Fibroblast of skin of left biceps (primary cell): ENCODE measurements at places on chromosomes 7 and 10.

- DNase-seq = peak; percentile 36
These were observed 167.6 kb downstream of the AMPH start for GRCh38 chr7:38463277-38464225.

GRCh38 chr10:49761201-49761788 is 828 bp downstream of the OGDHL start:
- DNase-seq = no peak

GRCh38 chr10:16566202-16566805 is 44.6 kb upstream of the C1QL3 start:
- no peak for DNase-seq

- DNase-seq = no peak
These were observed 28.9 kb downstream of the ADAP1 start for GRCh38 chr7:925601-926000.

DNA sequence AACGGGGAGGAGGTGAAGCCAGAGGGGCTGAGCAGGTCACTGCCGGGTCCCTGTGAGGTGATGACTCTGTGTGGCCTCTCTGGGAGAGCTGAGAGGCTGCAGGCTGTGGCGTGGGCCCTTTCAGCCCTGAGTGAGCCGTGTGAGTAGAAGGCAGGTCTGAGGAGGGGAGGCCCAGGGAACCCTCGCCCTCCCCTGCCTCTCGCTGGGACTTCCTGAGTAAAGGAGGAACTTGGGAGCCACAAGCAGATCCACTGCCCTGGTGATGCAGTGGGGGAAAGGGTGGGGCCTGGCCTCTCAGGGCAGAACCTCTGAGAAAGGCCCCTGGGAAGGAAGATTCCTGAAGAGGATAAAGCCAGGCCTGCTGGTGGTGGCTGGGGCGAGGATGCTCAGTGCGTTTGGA is 22.8 kb downstream of the EEPD1 start:
- no peak for DNase-seq

DNA sequence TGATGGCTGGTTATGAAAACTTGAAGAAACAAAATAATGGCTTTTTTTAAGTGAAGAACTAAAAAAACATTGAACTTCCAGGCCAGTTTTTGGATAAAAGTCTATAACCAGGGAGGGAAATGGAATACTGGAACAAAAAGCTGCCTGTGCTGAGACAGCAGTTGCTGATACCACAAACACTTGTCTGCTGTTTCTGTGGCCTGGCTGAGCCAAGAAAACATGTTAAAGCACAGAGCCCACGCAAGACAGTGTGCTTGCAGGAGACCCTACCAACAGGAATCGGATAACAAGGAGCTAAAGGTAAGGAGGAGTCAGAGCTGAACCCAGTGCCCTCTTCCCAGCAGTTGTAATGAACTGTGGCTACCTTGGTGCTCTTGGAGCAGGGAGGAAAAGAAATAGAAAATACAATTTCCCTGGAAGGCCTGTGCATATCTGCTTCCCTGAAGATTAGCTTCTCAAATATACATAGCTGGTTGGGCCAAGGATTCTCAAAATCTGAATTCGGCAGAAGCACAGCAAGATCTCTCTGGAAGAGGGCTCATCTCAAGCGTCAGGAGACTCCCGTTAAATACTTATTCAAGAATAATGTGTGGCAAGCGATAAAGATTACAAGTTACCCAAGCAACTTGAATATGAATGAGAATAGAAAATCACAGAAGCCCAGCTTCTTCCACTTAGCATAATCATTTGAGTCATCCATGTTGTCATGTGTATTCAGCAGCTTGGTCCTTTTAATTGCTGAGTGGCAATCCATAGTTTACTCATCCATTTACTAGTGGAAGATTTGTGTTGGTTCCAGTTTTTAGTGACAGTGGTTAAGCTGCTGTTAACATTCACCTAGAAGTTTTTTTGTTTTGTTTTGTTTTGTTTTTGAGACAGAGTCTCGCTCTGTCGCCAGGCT is 87.6 kb downstream of the NOD1 start:
- no peak for DNase-seq

GRCh38 chr7:102926783-102927140 is 14.0 kb downstream of the LRRC17 start:
- DNase-seq = no peak

DNA sequence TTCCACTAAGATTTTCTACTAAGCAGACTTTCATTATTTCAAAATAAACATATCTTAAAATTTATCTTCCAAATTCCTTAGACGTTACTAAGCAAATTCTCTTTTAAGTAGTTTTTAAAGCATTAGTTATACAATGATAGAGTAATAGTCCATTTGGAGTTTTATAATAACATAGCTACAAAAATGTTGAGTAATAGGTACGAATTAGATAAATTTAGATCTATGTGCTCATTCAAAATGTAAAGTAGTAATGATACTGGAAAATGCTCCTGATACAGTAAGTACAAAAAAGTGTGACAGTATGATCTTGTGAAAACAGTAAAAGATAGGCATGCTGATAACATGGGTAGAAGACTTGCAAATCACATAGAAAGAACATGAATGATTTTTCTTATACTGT is 4.5 kb downstream of the DMTF1 start:
- DNase-seq = no peak

- DNase-seq = no peak
These were observed 216.2 kb upstream of the PRKCQ start for GRCh38 chr10:6796231-6796630.

DNA sequence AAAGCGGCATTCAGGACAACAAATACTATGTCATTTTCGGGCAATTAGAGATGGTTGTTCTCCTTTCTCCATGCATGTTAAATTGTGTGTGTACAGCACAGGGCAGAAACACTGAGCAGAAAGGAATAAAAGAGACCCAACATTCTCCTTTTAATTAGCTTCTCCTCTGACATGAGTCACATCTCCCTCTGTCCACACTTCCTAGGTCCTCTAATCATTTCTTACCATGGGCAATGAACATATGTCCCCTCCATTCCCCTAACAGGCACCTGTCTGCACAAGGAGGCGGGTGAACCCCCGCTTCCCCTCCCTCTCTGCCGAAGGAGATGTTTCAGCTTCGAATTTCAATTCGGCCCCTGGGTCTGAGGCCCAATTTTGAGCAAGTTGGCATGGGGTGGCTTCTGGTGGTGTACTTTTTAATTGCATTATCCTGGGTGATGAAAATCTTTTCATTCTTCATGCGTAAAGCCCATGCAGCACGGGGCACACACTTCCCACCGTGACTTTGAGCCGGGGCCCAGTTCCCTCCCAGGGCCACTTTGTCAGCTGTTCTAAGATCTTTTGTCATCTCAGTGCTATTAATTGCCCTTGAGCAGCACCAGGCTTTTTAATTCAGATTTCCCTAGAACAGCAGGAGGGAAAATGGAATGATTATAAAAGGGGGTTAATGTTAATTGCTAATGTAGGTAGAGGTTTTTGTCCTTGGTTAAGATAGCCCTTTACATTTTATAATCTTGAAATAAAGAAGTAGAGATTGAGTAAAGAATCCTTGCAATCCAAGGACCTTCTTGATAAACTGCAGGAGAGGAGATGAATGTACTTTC is 219.5 kb upstream of the NRP1 start:
- no peak for DNase-seq

DNA sequence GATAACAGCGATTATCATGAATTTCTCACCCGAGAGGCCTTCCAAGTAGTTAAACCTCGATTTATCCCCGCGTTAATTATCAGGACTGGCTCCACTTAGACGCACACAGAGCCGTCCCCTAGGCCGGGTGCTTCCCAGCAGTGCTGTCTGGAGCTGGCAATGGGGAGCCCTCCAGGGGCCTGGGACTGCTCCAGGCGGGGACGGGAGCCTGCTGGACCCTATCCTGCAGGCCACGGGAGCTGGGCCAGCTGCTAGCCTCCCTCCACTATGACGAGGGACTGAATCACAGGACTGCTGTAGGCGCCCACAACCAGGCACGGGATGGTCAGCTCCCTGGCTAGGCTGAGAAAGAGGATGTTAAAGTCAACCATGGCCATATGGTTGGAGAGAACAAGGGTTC is 229.1 kb downstream of the ELFN1 start:
- DNase-seq = no peak

GRCh38 chr10:93091960-93092359 is 18.3 kb downstream of the CYP26A1 start:
- no peak for DNase-seq

DNA sequence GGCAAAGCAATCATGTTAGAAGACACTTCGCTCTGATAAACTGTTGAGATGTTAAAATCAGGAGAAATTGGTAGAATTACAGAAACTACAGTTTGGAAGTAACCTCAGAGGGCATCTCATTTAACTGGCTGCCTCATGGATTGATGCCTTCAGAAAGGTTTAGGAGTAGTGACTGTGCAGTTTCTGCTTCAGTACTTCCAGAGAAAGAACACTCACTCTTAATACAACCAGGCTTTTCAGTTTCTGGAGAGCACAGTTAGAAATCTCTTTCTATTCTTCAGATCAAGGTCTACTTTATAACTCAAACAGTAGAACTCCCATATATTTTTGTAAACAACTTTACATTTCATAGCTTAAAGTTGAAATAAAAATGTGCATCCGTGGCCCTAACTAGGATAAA is 1358.9 kb upstream of the LRRTM3 start:
- no peak for DNase-seq

DNA sequence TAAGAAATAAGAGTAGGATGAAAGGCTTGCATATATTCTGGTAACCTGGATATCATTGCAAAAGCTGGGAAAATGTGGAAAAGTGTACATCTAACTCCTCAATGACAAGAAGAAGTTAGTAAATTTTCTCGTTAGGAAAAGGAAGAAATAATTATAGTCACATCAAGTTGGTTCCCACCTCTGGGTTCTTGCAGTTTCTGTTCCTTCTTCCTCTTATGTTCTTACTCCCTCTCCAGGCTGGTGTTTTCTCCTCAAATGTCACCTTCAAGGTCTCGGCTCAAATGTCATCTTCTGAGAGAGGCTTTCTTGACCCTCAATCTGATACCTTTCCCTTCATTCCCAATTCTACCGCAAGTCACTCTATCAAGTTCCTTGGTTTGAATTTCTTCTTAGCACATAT is 64.4 kb downstream of the ENTPD1 start:
- no peak for DNase-seq

DNA sequence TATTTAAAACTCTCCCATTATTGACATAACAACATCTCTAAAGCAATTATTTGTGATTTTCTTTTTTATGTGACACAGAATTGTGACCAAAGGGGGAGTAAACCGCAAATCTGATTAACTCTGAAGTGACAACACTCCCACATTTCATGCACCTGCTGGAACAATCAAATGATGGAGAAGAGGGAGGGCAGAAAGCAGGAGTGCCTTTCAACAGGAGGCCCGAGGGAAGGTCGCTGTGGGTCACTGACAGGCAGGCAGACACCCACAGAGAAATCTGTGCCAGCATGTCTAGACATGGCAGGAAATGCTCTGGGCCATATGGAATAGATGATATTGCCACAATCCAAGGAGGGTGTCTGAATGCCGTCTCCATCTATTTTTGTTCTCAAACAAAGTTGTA is 247.3 kb downstream of the DOCK4 start:
- DNase-seq = no peak

GRCh38 chr10:26556748-26557640 is 118.9 kb downstream of the APBB1IP start:
- peak; percentile 5 for DNase-seq

GRCh38 chr10:29670761-29671160 is 36.0 kb upstream of the SVIL start:
- DNase-seq = no peak

GRCh38 chr10:64573623-64574325 is 1052.6 kb downstream of the REEP3 start:
- DNase-seq = no peak

GRCh38 chr7:111137296-111138192 is 46.6 kb downstream of the LRRN3 start:
- DNase-seq = no peak

DNA sequence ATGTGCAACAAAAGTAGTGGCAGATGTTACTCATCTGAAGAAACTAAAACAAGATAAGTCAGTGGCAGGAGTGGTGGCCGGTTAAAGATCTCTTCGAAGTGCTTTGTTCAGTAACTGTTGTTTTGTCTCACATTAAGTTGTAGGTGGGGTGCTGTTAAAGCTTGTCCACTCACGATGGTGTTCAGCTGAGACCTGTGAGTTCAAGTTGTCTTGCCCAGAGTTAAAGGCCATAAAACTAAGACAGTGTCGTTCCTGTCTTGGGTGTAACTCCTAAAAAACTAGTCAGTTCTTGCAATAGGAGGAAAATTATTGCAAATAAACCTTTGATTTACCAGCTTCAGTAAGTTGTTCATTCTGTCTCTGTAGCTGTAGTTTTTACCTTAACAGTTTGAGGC is 857 bp upstream of the FOXP2 start:
- DNase-seq = no peak

DNA sequence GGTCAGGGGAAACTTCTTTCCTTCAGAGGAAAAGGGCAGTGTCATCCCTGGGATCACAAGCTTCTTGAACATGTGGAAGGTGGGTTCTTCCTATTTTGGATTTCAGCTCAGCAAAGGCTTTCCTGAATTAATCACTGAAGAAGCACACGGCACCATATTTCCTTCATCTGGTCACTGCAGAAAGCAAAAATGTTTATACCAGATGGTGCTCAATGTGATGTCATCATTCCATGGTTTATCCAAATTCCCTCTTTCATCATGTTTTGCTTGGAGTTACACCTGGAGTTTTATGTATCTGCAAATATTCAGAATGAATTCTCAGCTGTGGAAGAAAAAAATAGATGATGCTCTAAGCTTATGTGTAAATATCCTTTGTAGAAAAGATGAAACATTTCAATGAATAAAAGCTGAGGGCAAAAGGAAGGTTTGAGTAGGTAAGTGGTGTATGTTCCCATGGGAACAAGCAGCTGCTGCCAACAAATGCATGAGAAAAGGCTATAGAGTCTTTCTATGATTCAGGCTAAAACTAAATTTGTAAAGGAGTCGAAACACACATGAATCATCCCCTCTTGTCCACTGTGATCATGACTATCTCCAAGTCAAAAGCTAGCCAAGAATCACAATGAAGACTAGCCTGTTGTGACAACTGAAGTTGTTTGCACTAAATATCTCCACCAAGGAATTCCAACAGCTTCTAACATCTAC is 26.9 kb upstream of the BPGM start:
- peak; percentile 60 for DNase-seq

- peak; percentile 0 for DNase-seq
These were observed 132.4 kb downstream of the SORCS1 start for GRCh38 chr10:107031931-107032699.

DNA sequence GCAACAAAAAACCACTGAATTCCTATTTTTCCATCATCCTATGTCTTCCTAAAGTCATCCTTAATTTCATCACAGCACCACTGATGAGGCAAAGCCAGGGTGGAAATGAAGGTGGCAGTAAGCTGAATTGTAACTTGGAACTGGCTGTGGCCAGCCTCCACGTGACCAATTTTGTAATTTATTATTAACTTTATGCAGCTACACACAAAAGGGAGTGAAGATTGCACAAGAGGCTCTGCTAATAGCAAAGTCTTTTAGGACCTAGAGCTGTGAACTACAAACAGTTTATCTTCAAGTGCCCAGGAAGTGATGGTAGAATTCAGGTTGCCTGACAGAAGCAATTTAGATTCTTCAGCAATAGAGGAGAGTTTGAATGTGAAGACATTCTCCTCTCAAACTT is 176.4 kb downstream of the CCDC71L start:
- DNase-seq = no peak

- DNase-seq = no peak
These were observed 65.5 kb downstream of the ASB13 start for GRCh38 chr10:5600908-5601307.

GRCh38 chr7:148255333-148255732 is 335.2 kb upstream of the C7orf33 start:
- DNase-seq = no peak
